GM12864 (cell line): ENCODE measurements at places on chromosomes 7 and 10.

GRCh38 chr7:7576344-7576743 lies 9.7 kb downstream of the MIOS start:
- no peak for DNase-seq

GRCh38 chr7:26308551-26308950 lies 16.9 kb downstream of the SNX10 start:
- DNase-seq: no peak

- DNase-seq: no peak
Measured at GRCh38 chr7:6027806-6028365, 3.3 kb upstream of the ANKRD61 start.

DNA sequence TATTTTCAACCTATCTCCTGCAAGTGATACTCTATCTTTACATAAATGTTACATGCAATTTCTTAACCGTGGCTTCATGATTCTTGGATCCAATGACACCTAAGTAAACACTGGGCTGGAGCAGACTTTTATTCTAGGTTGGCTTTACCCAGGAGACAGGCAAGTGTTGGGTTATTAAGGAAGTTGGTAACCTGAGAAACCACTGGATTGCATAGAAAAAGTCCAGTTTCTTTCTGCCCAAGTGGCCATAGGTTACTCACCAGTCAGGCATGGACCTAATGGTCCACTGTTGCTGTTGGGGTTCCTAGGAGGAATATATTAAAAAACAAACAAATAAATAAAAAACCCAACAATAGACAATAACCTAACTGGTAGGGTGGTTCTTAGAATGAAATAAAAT lies 112.8 kb downstream of the SEMA3D start:
- DNase-seq: no peak

DNA sequence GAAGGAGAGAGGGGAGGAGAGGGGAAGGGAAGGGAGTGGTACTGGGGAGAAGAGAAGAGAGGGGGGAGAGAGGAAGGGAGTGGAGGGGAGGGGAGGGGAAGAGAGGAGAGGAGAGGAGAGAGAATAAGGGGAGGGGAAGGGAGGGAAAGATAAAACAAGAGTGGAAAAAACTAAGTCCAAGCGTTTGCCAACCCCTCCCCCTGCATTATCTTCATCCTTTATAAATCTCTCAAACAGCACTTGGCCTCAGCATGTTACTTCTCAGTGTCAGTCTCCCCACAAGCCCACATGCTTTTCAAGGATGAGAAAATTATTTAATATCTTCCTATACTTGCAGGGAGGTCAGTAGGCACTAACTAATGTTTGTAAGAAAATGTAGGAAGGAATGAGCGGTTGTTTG lies 204.5 kb downstream of the LSM5 start:
- DNase-seq: no peak

DNA sequence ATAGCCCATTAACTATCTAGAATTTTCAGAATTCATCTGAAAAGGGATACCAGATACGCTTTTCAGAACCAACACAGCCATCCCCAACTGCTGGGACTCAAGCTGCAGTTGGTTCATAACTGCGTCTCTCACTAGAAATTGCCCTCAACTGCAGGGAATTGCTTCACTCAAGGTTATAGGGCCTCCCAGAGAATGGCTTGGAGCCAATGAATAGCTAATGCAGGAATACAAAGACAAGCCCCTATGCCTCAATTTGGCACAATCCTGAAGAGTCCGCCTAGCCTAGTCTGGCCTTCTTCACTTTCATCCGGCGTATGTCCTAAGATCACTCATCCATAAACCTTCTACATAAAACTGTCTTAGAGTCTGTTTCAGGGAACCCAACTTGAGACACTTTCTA lies 164.0 kb downstream of the SKAP2 start:
- DNase-seq: no peak

DNA sequence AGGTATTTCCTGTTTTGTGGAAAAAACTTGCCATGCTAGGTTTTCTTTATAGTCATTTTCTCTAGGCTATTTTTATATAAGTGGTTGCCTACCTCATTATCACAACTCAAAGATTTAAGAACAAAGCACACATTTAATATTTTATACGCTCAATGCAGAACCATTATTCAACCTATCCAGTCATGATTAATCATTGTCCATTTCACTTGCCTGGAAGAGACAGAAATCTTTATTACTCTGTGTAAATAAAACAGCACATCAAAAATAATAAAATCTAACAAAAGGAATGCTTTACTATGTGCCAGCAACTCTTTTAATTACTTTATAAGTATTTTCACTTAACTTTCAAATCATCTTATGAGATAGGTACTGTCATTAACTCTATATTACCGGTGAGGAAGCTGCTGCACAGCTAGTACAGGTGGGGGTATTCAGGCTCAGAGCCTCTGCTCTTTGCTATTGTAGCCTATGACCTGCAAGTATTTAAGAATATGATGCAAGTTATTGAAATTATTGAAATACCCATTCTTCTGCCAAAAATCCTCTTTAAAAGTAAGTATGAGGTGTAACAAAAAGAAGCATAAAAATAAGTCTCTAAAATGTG lies 16.4 kb upstream of the TAS2R16 start:
- no peak for DNase-seq

- no peak for DNase-seq
Measured at GRCh38 chr7:138657854-138658386, 43.2 kb downstream of the SVOPL start.

DNA sequence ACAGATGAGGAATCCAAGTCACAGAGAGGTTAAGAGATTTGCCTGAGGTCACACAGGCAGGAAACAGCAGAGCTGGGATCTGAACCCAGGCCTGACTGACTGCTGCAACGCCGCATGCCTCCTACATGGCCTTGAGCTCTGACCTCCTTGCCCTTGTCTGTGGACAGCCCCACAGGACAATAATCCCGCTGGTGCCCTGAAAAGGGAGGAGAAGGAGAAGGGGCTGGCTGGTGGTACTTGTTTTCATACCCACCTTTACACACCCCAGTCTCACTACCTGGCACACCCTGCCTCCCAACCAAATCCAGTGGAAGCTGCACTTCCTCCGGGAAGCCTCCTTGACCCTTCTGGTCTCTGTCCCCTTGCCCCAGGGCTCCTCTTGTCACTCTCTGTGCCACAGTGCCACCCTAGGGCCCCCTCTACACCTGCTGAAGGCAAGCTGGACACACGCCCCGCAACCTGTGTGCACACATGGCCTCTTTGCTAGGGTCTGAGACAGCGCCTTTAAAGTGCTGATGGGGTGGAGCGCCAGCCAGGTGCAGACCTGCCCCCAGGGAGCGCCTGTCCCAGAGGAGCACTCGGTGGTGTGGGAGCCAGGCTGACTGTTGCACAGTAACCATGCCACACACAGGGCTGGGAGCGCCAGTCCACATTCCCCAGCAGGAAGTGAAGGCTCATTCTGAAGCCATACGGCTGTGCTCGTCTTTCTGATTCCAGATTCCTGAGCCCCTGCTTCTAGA lies 38.6 kb downstream of the ZCCHC24 start:
- DNase-seq: no peak

DNA sequence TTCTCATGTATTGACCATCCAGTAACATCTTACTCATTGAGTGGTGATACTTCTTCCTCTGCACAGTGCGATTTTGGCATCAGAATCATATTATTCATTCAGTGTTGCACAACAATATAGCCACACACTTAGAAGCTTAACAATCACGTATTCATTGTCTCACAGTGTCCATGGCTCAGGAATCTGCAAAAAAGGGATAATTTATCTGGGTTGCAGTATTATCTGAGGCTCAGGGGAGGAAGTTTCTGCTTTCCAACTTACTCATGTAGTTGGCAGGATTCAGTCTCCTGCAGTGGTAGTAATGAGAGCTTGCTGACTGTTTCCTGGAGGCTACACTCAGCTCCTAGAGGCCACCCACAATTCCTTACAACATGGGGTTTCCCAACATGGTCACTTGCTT lies 803.6 kb downstream of the SORCS1 start:
- no peak for DNase-seq

- no peak for DNase-seq
Measured at GRCh38 chr7:31027161-31027965, 24.7 kb upstream of the ADCYAP1R1 start.

- DNase-seq: no peak
Measured at GRCh38 chr10:45377858-45378257, 3.8 kb downstream of the ALOX5 start.
